ENCODE measurements at places on chromosomes 6 and 20.

- DNase-seq, result no peak
Measured at GRCh38 chr6:21595285-21596144, 2.0 kb downstream of the SOX4 start.

DNA sequence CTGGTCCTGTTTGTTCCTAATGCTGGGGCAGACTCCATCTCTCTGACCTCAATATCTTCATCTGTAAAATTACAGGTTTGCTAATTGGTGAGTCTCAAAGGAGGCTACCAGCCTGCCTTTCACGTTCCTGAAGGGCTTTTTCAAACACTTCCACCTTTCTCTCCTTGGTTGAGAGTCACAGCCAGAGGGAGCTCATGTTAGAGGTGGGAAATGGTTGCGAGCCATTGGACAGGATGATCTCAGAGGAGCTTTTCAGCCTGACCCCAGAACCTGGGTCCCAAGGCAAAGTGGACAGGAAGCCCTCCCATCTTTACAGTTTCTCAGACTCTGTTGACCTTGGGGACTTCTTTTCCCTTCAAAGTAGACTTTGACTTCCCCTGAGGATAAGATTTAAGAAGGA, 37.6 kb downstream of the NDUFAF5 start:
- DNase-seq, result no peak

GRCh38 chr20:2698186-2698817, 5.7 kb downstream of the EBF4 start:
- no peak for DNase-seq

DNA sequence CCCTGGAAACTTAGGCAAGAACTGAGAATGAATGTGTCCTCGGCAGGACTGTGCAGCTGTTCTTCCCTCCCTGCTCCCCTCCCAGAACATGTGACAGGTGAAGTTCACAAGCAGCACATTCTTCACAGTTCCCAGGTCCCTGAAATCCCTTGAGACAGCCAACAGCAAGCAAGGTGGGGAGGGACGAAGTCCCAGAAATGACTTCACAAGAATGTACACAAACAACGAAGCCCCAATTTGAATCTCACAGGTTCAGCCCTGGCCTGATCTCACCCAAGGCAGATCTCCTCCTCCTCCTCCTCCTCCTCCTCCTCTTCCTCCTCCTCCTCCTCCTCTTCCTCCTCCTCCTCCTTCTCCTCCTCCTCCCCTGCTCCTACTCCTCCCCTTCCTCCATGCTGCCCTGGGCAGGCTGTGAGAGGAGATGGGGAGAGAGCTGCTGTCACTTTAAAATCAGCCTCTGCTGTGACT, 32.4 kb downstream of the WRNIP1 start:
- no peak for DNase-seq

DNA sequence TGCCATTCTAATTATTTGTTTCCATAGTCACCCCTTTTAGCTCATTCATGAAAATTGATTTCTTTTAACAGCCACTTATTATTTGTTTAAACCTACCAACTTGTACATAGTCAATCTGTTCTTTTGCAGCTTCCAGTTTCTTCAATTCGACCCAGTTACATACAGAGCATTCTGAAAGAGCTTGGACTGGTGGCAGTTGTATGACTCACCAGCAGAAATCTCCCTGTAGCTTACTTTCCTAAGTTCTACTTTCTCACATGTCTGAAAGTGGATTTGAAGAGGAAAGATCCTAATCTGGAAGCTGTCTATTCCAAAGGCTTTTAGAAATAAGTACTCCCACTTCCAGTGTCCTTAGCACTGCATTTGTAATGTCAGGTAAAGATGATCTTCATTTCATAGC, 447.9 kb downstream of the HTR1B start:
- DNase-seq, result no peak

GRCh38 chr6:39941138-39941537, 6.9 kb upstream of the MOCS1 start:
- DNase-seq, result no peak

- no peak for DNase-seq
Measured at GRCh38 chr20:34037121-34037520, 43.4 kb downstream of the RALY start.

DNA sequence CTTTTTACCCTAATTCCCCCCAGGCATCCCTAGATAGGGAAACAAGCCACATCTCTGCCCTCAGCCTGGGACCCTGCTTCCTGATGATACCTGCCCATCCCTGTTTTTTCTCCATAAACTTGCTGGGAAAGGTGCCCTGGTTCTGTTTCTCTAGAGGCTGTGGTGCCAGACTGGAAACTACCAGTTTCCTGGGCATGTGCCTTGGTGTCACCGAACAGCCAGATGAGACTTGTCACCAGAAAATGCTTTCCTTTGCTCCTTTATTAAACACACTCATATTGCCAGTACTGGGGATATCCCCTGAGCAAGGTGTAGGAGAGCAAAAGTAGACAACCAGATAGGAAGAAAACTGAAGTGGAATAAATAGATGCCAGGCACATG, 16.8 kb downstream of the SRSF3 start:
- DNase-seq, result no peak

GRCh38 chr6:108001696-108002231, 43.8 kb upstream of the SEC63 start:
- no peak for DNase-seq

DNA sequence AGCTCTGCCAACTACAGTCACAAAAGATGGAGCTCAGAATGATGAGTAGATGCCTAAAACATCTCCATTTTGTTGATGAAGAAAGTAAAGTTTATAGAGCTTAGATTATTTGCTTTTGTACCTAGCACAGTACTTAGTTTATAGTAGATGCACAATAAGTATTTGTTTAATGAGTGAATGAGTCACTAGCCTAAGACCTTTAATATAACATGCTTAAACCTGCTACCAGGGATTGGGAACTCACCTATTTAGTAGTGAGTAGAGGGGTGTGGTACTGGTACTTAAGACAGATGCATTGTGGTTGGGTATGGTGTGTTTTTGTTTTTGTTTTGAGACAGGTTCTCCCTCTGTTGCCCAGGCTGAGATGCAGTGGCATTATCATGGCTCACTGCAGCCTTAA, 35.8 kb downstream of the TRIM38 start:
- DNase-seq, result no peak

GRCh38 chr20:57651881-57652605, 31.8 kb upstream of the ZBP1 start:
- no peak for DNase-seq

GRCh38 chr20:52890130-52890529, 82.0 kb upstream of the TSHZ2 start:
- no peak for DNase-seq

DNA sequence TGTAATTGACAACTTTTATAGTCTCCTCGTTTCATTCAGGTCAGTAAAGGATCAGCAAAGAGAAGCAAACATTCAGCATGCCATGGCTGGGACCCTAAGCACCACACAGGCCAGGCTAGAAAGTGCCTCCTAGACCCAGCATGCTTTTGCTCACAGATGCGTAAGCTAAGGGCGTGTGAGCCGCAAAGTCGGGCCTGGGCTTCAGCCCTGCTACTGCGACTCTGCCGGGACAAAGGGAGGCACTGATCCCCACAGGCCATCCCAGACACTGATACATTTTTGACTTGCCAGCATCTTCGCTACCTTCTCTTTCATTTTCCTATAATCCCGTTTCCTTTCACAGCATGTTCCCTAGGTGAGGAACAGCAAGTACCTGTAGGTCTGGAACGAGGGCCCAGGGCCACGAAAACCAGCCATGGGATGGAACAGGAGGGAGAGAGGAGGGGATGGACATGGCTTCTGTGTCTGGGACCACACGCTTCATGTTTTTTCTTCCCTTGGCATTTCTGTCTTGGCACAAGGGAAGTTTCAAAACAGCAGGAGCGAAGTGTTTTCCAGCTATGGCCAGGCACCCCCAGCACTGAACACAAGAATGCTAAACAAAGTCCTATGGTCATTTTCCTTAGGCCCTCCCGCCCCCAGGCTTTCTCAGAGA, 42.6 kb downstream of the IRF4 start:
- DNase-seq, result no peak

Data from activated CD8-positive, alpha-beta memory T cell treated with anti-CD3 and anti-CD28 coated beads for 1 hour (primary cell).